ENCODE measurements at places on chromosomes 16 and 17. TPM values are rescaled to one million over a fixed set of nuclear protein-coding genes. Genes with fewer than 3 reads are reported as not detected.

Gene HSD11B2
- total RNA-seq: not detected

Gene TM4SF5
- total RNA-seq: not detected

Gene PDIA2
- not detected for total RNA-seq

Gene PLA2G10
- not detected for total RNA-seq

Gene ASIC2
- not detected for total RNA-seq
